ENCODE measurements at places on chromosomes 3 and 15.

GRCh38 chr3:144470666-144471065, 499.0 kb downstream of the DIPK2A start:
- DNase-seq: no peak

GRCh38 chr3:147370349-147370748, 36.0 kb downstream of the ZIC4 start:
- DNase-seq: no peak

DNA sequence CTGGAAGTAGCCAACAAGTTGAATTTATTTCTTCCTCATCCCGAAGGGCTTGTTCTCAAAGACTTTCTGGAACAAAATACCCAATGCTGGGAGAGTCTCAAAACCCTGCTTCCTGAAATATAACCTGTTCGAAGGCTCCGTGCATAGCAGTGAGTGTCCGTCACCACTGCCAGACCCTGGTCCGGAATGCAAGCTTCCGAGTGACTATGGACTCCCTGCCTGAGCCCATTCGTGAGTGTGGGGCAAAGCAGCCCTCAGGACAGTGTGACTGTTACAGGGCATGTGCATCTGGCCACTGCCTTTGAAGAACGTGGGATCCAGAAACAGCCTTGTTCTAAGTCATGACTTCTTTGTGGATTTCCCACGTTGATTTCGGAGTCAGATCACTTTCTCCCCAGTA, 214.5 kb upstream of the IGF1R start:
- no peak for DNase-seq

DNA sequence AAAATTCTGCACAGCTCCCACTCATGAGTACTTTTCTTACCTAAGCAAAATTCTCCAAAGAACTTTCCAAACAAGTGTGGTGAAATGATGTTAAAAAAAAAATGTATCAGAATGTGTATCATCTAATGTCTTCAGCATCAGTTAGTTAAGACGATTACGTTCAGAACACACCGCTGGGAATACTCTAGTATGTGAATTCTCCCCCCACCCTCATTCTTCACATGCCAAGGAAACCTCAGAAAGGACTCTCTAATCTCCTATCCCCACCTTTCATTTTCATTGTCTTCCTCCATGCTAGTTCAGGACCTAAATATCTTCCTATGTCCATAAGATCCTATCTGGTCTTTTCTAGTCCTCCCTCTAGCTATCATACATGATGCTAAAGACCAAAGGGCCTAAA, 457.4 kb downstream of the SHQ1 start:
- DNase-seq: no peak

Measured in bronchial epithelial cell (primary cell).